Smooth muscle cell of trachea (primary cell): ENCODE measurements at places on chromosomes 2 and 18. TPM values are rescaled to one million over a fixed set of nuclear protein-coding genes. Genes with fewer than 3 reads are reported as not detected.

MYCN gene
- not detected in 2 replicates for total RNA-seq

LINC00305 gene
- total RNA-seq: not detected in 2 replicates

SETBP1 gene
- total RNA-seq: 3.6 and 6.5 TPM in 2 replicates

SLC38A11 gene
- total RNA-seq: 0.29 and 0.99 TPM in 2 replicates

TM4SF20 gene
- total RNA-seq: 0.33 TPM in 1 of 2 replicates, not detected in the other

SCN7A gene
- 14.5 and 16.4 TPM in 2 replicates for total RNA-seq

IL1RN gene
- 0.17 and 1.2 TPM in 2 replicates for total RNA-seq

DPP10 gene
- total RNA-seq: not detected in 2 replicates

RAB6D gene
- total RNA-seq: under 0.01 TPM in 1 of 2 replicates, not detected in the other

POTEE gene
- not detected in 2 replicates for total RNA-seq

HOXD13 gene
- total RNA-seq: not detected in 2 replicates

MYO7B gene
- under 0.01 TPM in 1 of 2 replicates, not detected in the other for total RNA-seq

GATA6 gene
- 5.7 and 7.9 TPM in 2 replicates for total RNA-seq

SOX11 gene
- under 0.01 TPM in 1 of 2 replicates, not detected in the other for total RNA-seq

FRZB gene
- 0.17 and 0.44 TPM in 2 replicates for total RNA-seq

LYG2 gene
- not detected in 2 replicates for total RNA-seq

ABI2 gene
- 31.1 and 33.7 TPM in 2 replicates for total RNA-seq

HTR2B gene
- total RNA-seq: 9.8 and 15.3 TPM in 2 replicates

RND3 gene
- total RNA-seq: 413 and 658 TPM in 2 replicates

MMADHC gene
- 168 and 216 TPM in 2 replicates for total RNA-seq

GAREM2 gene
- 1.3 TPM in 2 replicates for total RNA-seq

TCF7L1 gene
- total RNA-seq: 2.5 and 2.8 TPM in 2 replicates

MYO5B gene
- under 0.01 TPM in 1 of 2 replicates, not detected in the other for total RNA-seq

AGXT gene
- total RNA-seq: not detected in 2 replicates

RAMP1 gene
- 0.58 and 2.6 TPM in 2 replicates for total RNA-seq

KDSR gene
- 36.9 and 46.8 TPM in 2 replicates for total RNA-seq

LONRF2 gene
- total RNA-seq: under 0.01 TPM in 2 replicates

HRH4 gene
- under 0.01 TPM in 2 replicates for total RNA-seq

ACVR1C gene
- total RNA-seq: 0.44 and 0.50 TPM in 2 replicates

POLE4 gene
- 17.4 and 24.4 TPM in 2 replicates for total RNA-seq

C2orf78 gene
- not detected in 2 replicates for total RNA-seq

AQP12A gene
- not detected in 2 replicates for total RNA-seq

WDFY1 gene
- 97.3 and 155 TPM in 2 replicates for total RNA-seq

KCNS3 gene
- 1.0 and 1.3 TPM in 2 replicates for total RNA-seq

TMEM198 gene
- 0.73 and 2.3 TPM in 2 replicates for total RNA-seq

STK25 gene
- total RNA-seq: 202 and 284 TPM in 2 replicates

VWC2L gene
- total RNA-seq: not detected in 2 replicates
